Stimulated activated CD8-positive, alpha-beta memory T cell treated with anti-CD3 and anti-CD28 coated beads, Interleukin-4, amount 100 ng/mL, for 48 hours (primary cell): ENCODE measurements at places on chromosomes 13 and 19.

DNA sequence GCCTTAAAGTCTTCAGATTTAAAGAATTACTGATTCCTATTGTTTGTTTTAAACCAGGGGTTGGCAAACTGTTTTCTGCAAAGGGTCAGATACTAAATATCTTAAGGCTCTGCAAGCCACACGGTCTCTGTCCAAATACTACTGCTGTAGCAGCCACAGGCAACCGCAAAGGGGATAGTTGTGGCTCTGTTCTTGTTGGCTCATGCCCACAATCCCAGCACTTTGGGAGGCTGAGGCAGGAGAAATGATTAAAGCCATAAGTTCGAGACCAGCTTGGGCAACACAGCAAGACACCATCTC is 22.4 kb downstream of the RANBP3 start:
- DNase-seq, result no peak

GRCh38 chr13:23243066-23243465 is 62.3 kb downstream of the SGCG start:
- no peak for DNase-seq

- DNase-seq, result no peak
Measured at GRCh38 chr19:42250183-42250665, 4.7 kb downstream of the ERF start.

- DNase-seq, result no peak
Measured at GRCh38 chr13:106496072-106496997, 39.1 kb downstream of the EFNB2 start.

DNA sequence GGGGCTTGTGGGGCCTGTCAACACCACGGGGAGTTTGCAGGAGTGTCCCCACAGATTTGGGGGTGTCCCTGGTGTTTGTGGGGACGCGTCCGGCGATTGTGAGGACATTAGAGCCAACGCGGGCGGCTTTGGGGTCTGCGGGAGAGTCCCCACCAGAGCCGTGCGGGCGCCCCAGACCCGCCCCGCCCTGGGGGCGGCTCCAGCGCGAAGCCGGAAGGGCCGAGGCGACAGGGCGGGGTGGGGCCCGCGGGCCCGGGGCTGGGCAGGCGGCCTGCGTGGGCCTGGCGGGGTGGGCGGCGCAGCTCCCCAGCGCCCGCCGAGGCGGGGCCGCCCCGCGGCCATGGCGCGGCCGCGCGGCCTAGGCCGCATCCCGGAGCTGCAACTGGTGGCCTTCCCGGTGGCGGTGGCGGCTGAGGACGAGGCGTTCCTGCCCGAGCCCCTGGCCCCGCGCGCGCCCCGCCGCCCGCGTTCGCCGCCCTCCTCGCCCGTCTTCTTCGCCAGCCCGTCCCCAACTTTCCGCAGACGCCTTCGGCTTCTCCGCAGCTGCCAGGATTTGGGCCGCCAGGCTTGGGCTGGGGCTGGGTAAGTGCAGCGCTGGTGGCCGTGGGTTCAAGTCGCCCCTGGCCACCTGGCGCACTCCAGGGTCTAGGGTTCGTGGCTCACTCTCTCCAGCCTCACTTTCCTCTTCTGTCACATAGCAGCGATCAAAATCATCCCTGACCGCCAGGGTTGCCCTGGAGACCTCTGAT is 10.3 kb downstream of the PDE4A start:
- no peak for DNase-seq

DNA sequence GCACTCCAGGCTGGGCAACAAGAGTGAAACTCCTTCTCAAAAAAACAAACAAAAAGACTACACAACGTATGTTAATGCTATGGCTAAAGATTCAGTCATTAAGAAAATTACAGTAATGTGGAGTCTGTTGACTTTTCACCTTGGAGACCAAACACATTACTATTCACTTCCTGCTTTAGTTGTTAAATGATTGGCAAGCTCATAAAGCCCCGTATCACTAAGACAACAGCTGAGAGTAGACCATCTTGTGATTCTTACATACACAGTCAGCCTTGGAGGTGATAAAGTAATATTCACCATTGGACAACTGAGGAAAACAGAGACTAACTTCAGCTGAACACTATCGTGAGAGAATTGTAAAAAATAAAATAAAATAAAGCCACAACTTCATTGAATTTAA is 86.5 kb downstream of the KCTD12 start:
- DNase-seq, result no peak

GRCh38 chr19:28358633-28359032 is 854.3 kb downstream of the UQCRFS1 start:
- DNase-seq, result no peak

DNA sequence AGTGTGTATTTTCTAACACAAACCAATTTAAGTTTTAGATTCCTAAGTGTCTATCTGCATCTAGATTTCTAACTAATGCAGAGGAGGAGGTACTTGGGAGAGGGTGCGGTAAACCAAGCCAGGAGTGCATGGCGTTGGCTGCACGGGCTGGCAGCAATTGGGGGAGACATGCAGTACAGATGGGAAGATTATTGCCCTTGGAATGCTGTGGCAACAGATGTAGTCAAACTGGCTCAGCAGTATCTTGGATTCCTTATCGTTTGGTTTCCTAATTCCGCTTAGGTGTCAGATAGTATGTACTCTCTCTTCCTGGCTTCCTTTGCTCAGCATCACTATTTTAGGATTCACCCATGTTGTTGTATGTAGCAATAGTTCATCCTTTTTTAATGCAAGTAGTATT is 29.4 kb upstream of the STK24 start:
- no peak for DNase-seq

DNA sequence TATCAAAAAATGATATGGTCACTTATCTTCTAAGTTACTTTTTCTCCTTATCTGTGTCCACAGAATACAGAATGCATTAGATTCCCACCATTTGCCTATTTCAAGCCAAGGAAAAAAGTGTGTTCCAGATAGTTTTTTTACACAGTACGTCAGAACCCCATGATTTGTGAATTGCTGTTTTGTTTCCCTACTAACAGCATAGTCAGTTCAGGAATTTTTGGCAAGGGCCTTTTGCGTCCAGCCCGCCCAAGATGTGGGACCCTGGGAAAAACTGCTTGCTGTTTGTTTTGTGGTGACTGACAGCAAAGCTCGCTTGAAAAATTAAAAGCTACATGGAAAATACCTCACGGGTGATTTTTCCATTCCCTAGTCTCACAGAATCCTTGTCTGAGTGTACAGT is 20.4 kb upstream of the FAM216B start:
- no peak for DNase-seq

- no peak for DNase-seq
Measured at GRCh38 chr19:1472231-1473084, 6.6 kb downstream of the C19orf25 start.

DNA sequence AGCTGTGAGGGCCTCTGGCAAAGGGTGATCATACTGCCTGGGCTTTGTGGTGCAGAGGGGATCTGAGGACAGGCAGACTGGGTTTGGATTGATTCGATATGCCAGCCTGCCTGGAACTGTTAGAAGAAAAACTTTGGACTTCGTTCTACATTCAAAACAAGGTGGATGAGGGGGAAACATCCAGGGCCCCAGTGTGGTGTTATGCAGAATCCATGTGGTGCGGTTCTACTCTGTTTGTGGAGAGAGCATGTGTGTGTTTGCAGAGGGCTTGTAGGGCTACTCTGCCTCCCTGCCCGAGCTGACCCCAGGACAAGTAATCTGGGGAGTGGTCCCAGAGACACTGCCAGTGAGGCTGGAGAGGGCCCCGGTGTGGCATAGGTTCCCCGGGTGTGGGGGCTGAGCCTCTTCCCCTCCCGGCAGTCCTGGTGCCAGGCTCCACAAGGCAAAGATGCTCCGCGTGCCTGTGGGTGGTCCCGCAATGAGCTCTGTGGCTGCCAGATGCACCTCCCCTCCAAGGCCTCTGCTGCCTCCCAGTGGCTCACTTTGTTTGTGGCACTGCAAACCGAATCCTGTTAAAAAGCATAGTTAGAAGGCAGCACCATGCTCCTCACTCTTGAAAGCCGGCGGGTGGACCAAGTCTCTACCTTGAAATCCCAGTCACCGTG is 22.3 kb upstream of the TFDP1 start:
- DNase-seq, result peak; percentile 71

GRCh38 chr19:32407004-32407992 is 1.7 kb downstream of the DPY19L3 start:
- no peak for DNase-seq

GRCh38 chr19:35352448-35353304 is 5.0 kb downstream of the FFAR1 start:
- peak; percentile 84 for DNase-seq

DNA sequence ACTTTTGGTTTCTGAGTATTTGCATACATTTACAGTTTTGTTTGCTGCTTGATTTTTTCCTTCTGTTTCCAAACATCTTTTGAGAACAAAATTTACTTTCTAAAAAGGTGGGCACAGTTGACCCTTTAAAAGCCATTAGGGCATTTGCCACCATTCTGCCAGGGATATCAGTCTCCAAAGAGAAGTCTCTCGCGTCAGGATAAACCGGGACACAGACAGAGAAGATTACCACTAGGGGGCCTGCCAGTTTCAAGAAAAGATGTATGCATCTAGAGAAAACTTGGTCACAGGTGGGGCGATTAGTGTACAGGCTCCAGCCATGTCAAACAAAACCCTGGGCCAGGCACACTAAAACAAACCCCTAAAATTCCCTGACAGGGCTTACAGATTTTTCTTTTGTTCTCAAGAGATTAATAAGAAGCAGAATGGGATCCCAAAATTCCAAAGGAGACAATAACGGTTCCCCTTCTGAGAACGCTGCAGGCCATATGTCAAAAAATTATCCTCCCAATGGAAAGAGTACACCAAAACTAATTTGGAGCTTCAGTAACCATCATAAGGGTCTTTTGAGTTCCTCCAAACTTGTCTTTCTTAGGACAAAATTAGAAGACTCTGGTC is 10.7 kb upstream of the PABPC3 start:
- DNase-seq, result peak; percentile 28

DNA sequence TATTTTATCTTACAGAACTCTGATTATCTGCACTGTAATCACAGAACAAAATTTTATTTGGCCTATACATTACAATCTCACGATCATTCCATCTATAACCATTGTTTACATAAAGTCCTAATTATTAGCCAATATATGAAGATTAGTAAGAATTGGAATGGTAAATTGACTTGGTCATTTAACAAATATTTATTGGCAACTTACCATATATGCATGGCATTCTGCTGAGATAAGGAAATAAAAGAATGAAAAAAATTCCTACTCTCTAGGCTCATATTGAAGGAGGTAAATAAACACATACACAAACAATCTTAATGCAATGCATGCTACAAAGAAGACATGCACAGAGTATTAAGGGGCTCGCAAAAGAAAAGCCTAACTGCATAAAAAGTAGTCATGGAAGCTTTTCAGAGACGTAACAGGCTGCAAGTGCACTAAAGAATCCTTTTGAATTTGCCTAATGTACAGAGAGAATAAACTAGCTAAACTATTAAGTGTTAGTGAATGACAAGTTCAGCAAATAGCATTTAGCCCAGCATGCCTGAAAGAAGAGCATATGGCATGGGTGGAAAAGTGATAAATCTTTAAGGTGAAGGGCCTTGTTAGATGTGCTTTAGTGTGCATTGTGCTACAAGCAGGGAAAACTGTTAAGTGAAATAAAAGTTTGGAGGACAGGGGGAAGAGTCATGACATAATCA is 1131.1 kb downstream of the PCDH9 start:
- DNase-seq, result no peak

DNA sequence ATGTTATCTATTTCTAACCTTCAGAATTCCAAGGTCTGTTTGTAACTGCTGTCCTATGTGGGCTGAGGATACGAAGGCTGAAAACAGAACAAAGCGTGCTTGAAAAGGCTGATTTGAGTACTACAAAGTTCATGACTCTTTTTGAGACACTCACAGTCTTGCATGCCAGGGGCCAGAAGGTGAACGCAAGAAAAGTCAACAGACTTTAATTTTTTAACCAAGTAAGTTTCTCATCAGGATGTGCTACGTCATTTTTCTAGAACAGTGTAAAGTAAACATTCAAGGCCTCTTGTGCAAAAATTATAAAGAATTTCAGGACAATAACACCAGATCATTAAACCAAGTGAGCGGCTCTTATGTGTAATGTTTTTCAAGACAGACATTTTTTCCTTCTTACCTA is 163.5 kb downstream of the COG6 start:
- DNase-seq, result no peak

DNA sequence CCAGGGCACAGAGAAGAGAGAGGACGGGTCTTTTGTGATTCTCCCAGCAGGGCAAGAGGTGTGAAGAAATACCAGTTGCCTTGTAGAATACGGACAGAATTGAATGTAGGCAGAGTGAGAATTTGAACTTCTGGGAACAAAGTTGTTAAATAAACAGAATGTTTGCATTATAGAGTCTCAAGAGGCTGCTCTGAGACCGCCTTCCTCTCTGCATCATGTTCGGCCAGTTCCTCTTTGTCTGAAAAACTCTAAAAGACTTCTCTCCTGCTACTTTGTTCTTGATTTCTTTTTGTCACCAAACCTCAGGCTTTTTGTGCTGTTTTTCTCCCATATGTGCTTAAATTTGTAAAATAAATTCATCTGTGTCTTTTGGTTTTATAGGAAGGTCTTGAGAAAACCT is 256.4 kb downstream of the DLEU7 start:
- no peak for DNase-seq

DNA sequence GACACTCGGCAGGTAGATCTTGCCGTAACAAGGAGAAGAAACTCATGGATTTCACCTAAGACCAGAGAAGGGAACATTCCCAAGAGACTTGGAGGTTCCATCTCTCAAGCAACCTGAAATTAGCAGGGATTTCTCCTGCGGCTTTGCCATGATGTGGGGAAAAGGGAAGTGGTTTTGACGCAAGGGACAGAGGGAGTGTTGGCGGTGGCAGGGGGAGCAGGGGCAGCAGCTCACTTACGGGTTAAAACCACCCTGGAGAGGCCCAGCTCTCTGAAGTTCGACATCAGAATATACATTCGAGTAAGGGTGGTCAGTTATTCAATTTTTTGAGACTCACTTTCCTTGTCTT is 76.1 kb upstream of the POMP start:
- DNase-seq, result no peak

- DNase-seq, result no peak
Measured at GRCh38 chr19:22422211-22422610, at the start of gene ZNF98. Gene ZNF98 (minus strand): TSS chr19:22422346. CDS start chr19:22422224, 122 bp downstream.

GRCh38 chr19:46221981-46222610 is 7.4 kb upstream of the IGFL1 start:
- no peak for DNase-seq
